H1 (cell line): ENCODE measurements at places on chromosomes 2 and 18. TPM values are rescaled to one million over a fixed set of nuclear protein-coding genes. Genes with fewer than 3 reads are reported as not detected.

GRCh38 chr18:2444201-2444875 is 127.0 kb downstream of the METTL4 start:
- H3K27ac ChIP-seq, result no peak overlapping the region
- no peak for DNase-seq
- no peaks in the 10 kb centered on the region for H3K27me3 ChIP-seq
- no peaks in the 10 kb centered on the region for H3K4me1 ChIP-seq
- H3K4me3 ChIP-seq, result no peak overlapping the region

DNA sequence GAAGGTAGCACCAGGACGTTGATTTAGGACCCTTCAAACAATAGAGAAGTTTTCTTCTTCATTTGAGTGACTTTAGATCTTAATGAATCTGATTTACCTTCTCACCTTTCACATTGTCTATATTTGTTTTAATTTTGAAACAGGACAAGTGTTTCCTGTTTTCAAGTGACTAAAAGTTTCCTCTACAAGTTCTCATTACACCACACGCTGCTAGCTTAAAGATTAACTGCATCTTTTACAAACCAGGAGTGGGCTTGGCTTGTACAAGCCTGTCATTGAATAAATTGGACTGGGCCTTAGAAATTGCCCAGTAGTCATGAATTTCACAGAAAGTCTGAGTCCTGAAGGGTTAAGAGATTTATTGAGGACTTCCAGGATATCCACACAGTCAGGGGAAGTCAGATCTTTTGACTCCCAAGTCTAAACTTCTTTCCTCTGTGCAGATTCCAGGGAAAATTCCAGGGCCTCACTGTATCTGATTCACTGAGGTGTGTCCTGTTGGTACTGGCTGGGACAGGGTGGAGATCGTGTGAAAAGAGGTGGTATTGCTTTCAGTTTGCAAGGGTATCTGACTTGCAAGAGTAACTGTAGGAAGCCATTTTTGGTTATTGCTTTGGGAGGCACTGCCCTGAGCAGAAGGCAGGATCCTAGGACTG is 3.4 kb downstream of the SGPP2 start:
- H3K27me3 ChIP-seq, result peaks cover 80% of the 10 kb centered on the region
- no peak overlapping the region for H3K27ac ChIP-seq
- DNase-seq, result no peak
- H3K4me3 ChIP-seq, result no peak overlapping the region

- H3K27ac ChIP-seq, result no peak overlapping the region
- no peaks in the 10 kb centered on the region for H3K27me3 ChIP-seq
- H3K4me3 ChIP-seq, result no peak overlapping the region
Measured at GRCh38 chr18:10973567-10974203, 175.7 kb downstream of the PIEZO2 start.

GRCh38 chr2:173109253-173110188 is 33.9 kb downstream of the MAP3K20 start:
- H3K4me1 ChIP-seq, result no peaks in the 10 kb centered on the region
- DNase-seq, result no peak
- H3K27me3 ChIP-seq, result no peaks in the 10 kb centered on the region
- H3K4me3 ChIP-seq, result no peak overlapping the region
- no peaks in the 10 kb centered on the region for H3K36me3 ChIP-seq

- no peak overlapping the region for H3K4me3 ChIP-seq
- H3K27ac ChIP-seq, result no peak overlapping the region
- no peaks in the 10 kb centered on the region for H3K27me3 ChIP-seq
Measured at GRCh38 chr2:183244300-183244844, 120.1 kb downstream of the NUP35 start.

DNA sequence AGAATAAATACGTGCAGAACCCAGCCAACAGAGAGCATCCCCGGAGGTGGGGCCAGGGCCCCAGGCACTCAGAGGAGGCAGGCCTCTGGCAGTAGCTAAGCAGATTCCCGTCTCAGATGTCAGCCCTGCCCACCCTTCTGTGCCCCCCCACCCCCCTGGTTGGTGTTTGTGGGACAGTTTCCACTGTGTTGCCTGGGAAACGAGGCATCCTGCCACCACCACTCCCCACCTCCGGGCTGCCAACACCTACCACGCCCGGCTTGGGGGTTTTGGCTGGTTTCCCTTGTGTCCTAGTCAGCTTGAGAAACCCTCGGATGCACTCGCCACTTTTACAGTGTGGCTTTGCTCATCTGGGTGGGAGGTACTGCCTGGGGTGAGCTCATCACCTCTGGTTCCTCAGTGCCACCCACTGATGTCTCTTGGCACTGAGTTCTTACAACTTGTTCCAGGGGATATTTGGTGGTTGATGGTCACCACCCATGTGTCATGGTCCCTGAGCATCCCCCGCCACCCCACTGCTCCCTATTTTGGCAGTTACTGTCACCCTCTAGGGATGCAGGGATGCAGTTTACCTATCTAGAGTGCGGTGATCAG is 72.4 kb upstream of the YWHAQ start:
- no peak overlapping the region for H3K4me3 ChIP-seq
- H3K27me3 ChIP-seq, result no peaks in the 10 kb centered on the region
- no peaks in the 10 kb centered on the region for H3K4me1 ChIP-seq
- DNase-seq, result no peak
- no peaks in the 10 kb centered on the region for H3K36me3 ChIP-seq

GRCh38 chr2:73582364-73582763 is 59.9 kb downstream of the NAT8 start:
- no peaks in the 10 kb centered on the region for H3K27me3 ChIP-seq
- no peak overlapping the region for H3K4me3 ChIP-seq
- no peak overlapping the region for H3K27ac ChIP-seq
- H3K36me3 ChIP-seq, result no peaks in the 10 kb centered on the region

GRCh38 chr2:115584507-115584906 is 1142.1 kb downstream of the DPP10 start:
- DNase-seq, result no peak
- H3K27ac ChIP-seq, result no peak overlapping the region
- no peaks in the 10 kb centered on the region for H3K27me3 ChIP-seq
- no peaks in the 10 kb centered on the region for H3K36me3 ChIP-seq
- no peaks in the 10 kb centered on the region for H3K4me1 ChIP-seq

GRCh38 chr2:227106845-227107759 is 56.9 kb downstream of the COL4A4 start:
- no peak overlapping the region for H3K27ac ChIP-seq
- H3K4me1 ChIP-seq, result no peaks in the 10 kb centered on the region
- no peak overlapping the region for H3K4me3 ChIP-seq
- no peaks in the 10 kb centered on the region for H3K36me3 ChIP-seq
- peak; percentile 34 for DNase-seq
- H3K27me3 ChIP-seq, result no peaks in the 10 kb centered on the region

- H3K36me3 ChIP-seq, result 0 out of 2 replicates have a peak, but pooled peaks cover 2% of the 10 kb centered on the region
- DNase-seq, result no peak
- H3K4me1 ChIP-seq, result peaks cover 8% of the 10 kb centered on the region; the same call in 1 of the 2 replicates
Measured at GRCh38 chr2:237574467-237574866, 8.1 kb downstream of the PRLH start.

DNA sequence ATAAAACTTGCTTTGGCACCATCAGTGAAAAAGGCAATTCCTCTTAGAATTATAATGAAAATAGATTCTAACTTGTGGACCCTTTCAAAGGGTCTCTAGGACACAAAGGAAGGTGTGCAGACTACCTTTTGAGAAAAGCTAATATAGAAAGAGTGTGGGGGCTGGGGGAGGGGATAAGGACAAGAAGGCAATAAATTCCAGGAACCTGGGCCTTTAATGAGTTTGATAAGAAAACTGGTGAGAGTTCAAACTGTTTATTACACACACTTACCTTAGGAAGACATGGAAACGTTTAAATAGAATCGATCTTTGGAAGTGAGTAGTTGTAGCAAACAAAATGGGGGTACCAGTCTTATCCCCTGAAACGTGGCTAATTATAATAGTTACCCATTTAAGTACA is 39.6 kb upstream of the PGAP1 start:
- peaks cover 9% of the 10 kb centered on the region for H3K4me1 ChIP-seq
- DNase-seq, result no peak
- no peaks in the 10 kb centered on the region for H3K36me3 ChIP-seq
- no peak overlapping the region for H3K4me3 ChIP-seq
- no peak overlapping the region for H3K27ac ChIP-seq

DNA sequence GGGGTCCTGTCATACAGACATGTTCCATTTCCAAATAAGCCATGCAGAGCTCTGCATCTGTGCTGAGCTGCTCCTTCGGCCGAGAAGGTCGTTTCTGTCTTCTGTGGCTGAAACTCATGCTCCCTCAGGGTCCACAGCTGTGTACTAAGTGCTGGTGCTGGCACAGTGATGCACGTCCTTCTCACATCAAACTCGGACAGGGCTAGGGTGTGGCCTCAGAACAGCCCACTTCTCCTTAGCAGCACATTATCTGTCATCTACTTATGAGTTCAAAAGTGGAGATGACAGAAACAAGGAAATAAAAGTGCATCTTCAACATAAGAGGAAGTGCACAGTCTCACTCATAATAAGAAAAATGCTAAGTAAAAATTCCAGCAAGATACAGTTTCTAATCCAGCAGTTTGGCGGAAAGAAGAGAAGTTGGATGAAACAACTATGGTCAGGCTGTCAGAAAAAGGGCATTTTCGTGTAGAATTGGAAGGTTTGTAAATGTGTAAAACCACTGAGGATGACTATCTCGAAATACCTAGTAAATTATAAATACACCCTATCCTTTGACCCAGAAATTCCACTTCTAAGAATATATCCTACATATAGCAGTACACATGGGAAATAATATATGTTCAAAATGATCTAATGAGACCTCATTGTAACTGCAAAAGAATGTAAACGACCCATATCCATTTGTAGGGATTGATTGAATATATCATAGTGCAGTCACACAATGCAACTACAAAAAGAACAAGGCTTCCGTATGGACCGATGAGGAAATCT is 53.7 kb upstream of the APCDD1 start:
- no peak overlapping the region for H3K27ac ChIP-seq
- no peak overlapping the region for H3K4me3 ChIP-seq
- no peaks in the 10 kb centered on the region for H3K4me1 ChIP-seq
- DNase-seq, result no peak
- no peaks in the 10 kb centered on the region for H3K27me3 ChIP-seq
- H3K36me3 ChIP-seq, result no peaks in the 10 kb centered on the region

- no peaks in the 10 kb centered on the region for H3K27me3 ChIP-seq
- no peak overlapping the region for H3K27ac ChIP-seq
- H3K4me3 ChIP-seq, result no peak overlapping the region
- no peaks in the 10 kb centered on the region for H3K4me1 ChIP-seq
Measured at GRCh38 chr18:49960376-49960775, 147.0 kb upstream of the ACAA2 start.

DNA sequence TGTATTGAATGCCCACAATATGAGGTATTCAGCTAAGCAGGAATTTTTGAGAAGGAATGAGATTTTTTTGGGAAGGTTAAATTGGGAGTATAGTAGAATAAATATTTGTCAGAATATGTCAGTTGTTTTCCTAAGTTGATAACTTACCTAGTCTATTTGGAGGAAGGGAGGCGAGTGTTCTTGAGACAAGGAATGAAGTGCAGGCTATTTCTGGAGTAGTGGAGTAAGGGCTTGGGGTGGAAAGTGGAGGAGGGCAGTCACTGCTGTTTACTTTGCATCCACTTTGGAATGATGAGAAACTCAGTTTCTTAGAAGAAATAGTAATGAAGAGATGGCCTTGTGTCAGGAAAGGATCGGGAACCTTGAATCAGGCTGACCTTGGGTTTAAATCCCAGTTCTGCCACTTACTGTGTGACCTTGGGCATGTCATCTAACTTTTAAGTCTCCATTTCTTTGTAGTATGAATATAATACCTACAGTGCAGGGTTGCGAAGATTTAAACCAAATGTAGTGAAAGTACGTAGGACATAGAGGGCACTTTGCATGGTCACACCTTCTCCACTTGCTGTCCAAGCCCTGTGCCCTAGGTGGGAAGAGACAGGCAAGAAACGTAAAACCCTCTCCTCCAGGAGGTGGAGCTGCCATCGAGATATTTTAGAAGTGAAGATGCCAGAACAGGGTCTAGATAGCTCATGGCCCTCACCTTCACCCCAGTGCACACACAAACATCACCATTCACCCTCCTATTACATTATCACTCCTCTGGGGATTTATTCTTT is 25.2 kb upstream of the CYP27A1 start:
- H3K4me1 ChIP-seq, result no peaks in the 10 kb centered on the region
- no peaks in the 10 kb centered on the region for H3K27me3 ChIP-seq
- no peak overlapping the region for H3K4me3 ChIP-seq
- peaks cover 17% of the 10 kb centered on the region for H3K36me3 ChIP-seq

DNA sequence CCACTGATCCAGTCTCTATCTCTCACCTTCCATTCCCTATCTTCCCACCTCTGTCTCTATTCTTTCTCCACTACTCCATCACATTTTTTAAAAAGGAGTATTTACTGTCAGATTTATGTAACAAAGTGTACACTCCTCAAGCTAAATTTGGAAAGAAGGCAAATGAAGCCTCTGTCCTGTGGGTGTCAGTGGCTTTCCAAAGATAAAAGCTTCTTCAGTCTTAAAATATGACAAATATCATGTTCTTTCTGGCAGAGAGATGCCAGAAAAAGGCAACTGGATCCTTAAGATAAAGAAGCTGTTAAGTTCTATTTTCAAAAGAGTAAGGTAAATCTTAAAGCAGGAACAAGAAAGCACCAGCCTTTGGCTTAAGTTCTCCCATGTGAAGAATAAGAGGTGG is 7.1 kb downstream of the DUSP11 start:
- no peak overlapping the region for H3K27ac ChIP-seq
- no peak for DNase-seq
- no peaks in the 10 kb centered on the region for H3K27me3 ChIP-seq
- H3K4me1 ChIP-seq, result no peaks in the 10 kb centered on the region

GRCh38 chr18:61651145-61651879 is 241.5 kb downstream of the RNF152 start:
- no peaks in the 10 kb centered on the region for H3K36me3 ChIP-seq
- H3K27me3 ChIP-seq, result no peaks in the 10 kb centered on the region
- H3K27ac ChIP-seq, result no peak overlapping the region
- no peak for DNase-seq

DNA sequence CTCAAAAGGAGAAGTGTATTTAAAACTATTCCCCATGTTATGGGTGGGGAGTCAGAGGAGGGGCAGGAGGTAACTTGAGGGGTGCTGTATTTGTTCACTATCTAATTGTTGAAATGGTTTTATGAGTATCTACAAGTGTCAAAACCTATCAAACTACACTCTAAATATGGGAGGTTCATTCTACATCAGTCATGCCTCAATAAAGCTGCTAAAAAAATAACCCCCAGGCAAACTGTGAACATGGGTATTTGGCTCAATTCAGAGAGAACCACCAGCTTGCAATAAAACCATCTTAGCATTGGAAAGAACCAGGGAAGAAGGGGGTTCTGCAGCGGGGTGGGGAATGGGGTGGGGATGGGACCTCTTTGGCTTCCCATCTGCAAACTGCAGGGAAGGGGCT is 176.0 kb upstream of the SMAD2 start:
- no peaks in the 10 kb centered on the region for H3K36me3 ChIP-seq
- H3K27me3 ChIP-seq, result no peaks in the 10 kb centered on the region
- H3K4me1 ChIP-seq, result peaks cover 4% of the 10 kb centered on the region
- DNase-seq, result no peak
- no peak overlapping the region for H3K4me3 ChIP-seq

The PROC gene
- polyA plus RNA-seq, result 1.6 and 2.2 TPM in 2 replicates

The LYG2 gene
- polyA plus RNA-seq, result not detected in 2 replicates

The EHD3 gene
- polyA plus RNA-seq, result 9.3 and 10.2 TPM in 2 replicates

The SERPINB10 gene
- not detected in 2 replicates for polyA plus RNA-seq

The ARL6IP6 gene
- polyA plus RNA-seq, result 84.4 and 92.9 TPM in 2 replicates

The ACMSD gene
- polyA plus RNA-seq, result not detected in 2 replicates

The PLGLB1 gene
- polyA plus RNA-seq, result 0.14 TPM in 2 replicates

The CDK5R2 gene
- 0.14 TPM in 2 replicates for polyA plus RNA-seq

The PROKR1 gene
- polyA plus RNA-seq, result 1.3 and 1.8 TPM in 2 replicates
